Stimulated activated naive CD8-positive, alpha-beta T cell treated with anti-CD3 and anti-CD28 coated beads, Interleukin-15, Interleukin-2, amounts not matched to agents 100 U/mL and 50 U/mL, for 24 hours (primary cell): ENCODE measurements at places on chromosomes 2 and 18.

- no peak for DNase-seq
These were observed 30.4 kb downstream of the CYTIP start for GRCh38 chr2:157413326-157414035.

GRCh38 chr2:77479895-77480294 lies 42.3 kb downstream of the LRRTM4 start:
- DNase-seq = no peak

DNA sequence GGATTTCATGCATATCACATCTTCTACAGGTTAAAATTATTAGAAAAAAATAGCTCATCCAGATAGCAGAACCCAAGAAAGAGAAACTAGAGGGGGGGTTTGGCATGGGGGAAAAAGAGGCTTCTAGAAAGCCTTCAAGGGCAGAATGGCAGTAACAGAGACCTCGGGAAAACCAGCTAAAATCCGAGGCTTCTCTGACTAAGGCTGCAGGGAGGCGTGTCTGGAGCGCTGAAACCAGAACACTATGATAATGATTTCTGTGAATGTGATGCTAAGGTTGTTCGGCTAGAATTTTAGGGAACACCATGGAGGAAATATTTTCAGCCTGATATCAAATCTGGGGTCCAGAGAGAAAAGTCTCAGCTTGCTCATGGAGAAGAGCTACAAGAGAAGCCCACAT lies 73.0 kb downstream of the ATP8B1 start:
- no peak for DNase-seq

- DNase-seq = no peak
These were observed 5.3 kb upstream of the CERS6 start for GRCh38 chr2:168450732-168451131.

DNA sequence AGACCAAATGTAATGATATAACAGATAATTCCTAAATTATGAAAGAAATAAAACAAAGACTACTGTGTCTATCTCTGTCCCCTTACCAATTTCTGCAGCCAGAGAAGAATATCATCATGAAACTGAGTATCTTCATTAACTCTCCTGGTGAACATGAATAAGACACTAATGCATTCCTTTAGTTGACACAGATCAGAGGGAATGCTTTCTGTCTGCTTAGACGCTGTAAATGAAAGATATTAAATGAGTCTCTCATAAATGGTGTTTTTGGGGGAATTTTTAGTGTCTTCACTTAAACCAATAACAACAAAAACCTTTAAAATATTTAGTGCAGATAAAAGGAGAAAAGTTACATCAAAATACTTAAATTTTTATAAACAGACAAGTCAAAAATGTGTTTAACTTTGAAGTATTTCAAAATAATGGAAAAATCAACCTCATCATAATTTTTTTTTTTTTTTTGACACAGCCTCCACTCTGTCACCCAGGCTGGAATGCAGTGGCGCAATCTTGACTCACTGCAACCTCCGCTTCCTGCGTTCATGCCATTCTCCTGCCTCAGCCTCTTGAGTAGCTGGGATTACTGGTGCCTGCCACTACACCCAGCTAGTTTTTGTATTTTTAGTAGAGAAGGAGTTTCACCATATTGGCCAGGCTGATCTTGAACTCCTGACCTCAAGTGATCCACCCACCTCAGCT lies 16.0 kb downstream of the EPG5 start:
- DNase-seq = no peak

DNA sequence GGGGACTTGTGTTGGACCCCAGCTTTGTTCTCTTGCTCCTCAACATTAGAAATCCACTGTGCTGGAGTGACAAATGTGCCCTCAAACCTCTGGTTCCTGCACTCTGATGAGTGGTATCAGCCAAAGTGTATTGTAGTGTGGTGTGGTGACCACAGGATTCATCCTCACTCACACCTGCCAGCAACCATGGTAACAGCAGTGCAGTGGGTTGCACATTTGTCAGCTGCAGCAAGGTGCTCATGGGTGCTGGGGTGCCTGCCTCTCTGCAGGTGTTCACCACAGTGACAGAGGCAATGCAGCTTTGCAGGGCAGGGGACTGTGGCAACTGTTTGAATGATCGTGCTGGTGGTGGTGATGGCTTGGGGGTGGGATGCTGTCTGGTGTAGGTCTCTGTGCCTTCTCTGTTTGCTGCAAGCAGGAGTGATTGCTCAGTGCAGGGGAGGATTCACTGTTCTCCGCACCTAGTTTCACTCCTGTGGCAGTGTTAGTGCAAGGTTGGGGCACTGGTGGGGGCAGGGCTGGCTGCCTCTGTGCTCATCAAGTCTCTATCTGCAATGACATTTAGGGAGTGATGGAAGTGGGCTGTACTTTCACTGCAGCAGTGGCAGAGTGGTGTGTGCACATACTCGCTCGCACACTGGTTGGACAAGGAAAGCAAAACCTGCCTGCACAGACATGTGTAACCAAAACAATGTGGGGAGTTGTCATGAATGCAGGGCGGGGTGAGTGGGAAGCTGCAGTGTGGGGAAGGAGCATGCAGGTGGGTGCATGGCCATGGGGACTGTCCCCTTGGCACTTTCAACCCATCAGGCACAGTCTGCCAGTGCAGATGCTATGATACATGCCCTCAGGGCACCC lies 301.1 kb downstream of the PIK3C3 start:
- DNase-seq = no peak

DNA sequence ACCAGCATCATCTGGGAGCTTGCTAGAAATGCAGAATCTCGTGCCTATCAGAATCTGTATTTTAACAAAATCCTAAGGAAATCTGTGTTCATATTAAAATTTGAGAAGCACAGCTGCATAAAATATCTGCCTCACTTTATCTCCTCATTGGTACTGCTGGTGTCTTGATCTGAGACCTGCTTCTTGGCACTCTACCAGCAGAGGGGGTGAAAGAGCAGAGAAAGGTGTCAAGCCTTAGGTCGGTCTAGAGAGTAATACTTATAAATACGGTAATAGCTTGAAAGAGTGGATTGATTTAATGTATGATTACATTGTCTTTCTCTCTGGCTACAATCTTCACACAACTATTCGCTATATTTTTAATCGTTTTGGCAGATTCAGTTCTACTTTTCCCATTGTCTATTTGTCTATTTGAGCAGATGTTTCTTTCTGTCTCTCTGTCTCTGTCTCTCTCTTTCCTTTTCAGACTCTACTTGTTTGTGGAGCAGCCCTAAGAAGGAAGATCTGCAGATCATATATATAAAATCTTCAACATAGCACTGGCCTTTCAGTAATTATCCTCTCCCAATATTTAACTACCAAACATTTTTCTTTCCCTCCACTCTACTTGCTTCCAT lies 1.7 kb upstream of the GCG start:
- DNase-seq = peak; percentile 70

- DNase-seq = no peak
These were observed 36.7 kb downstream of the SLC9A4 start for GRCh38 chr2:102509749-102510148.

DNA sequence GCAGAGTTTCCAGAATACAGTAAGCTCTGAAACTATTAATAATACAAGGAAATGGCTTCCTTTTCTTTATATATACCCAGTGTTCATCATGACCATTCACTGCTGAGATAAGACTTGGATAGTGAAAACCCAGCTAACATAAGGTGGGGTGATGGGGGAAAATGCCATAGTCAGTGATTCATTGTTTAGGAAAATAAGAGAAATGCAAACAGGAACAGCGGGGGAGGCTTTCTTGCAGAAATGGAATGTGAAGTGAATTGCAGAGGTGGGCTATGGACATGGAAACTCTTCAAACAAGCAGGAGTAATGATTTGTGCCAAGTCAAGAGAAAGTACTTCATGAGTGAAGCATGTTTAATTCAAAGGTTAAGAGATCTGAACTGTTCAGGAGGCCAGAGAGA lies 519.4 kb downstream of the TDRD15 start:
- DNase-seq = no peak

DNA sequence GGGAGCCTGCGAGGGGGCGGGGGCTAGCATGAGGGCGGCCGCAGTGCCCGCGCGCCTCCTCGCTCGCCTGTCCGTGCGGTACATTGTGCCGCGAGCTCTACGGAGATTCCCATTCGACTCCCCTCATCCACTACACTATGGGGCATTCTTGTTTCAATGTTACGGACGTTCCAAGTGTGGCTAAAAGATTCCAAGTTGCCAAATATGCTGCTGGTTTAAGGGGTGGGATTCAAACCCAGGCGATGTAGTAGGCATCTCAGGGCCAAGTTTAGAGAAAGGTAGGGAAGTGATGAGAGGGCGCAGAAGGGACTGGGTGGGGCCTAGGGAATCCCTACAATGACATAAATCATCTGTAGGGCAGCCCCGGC lies 10.0 kb upstream of the CRYBA2 start:
- DNase-seq = no peak

- no peak for DNase-seq
These were observed 189.9 kb downstream of the NCKAP5 start for GRCh38 chr2:133378386-133378785.

DNA sequence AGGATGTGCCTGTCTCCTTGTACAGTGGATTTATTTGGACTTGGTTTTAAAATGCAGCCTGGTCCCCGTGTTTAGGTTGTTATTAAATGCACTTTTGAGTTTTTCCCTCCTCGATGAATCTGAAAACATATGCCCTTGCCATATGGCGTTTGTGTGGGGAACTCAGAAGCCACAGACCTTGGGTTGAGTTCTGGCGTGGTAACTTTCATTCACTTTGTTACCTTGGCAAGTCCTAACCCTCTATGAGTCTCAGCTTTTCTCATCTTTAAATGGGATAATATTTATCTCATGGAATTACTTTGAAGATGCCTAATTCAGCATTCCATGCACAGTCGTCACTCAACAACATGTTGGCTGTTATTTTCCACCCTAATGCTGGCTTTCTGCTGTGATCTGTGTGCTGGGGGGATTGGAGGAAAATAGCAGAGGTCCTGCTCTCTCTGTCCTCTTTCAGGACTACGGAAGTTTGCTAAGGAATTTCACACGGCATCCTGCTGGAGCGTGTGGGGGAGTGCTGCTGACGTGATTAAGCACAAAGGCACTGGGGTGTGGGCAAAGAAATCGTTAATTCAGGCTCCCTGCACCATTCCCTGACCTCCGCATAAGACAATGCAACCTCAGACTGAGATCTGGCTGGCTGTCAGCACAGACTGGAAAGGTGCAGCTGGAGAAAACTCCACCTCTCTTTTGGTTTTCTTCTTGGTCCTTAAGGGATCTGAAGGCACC lies 61.7 kb downstream of the LDLRAD4 start:
- DNase-seq = no peak

DNA sequence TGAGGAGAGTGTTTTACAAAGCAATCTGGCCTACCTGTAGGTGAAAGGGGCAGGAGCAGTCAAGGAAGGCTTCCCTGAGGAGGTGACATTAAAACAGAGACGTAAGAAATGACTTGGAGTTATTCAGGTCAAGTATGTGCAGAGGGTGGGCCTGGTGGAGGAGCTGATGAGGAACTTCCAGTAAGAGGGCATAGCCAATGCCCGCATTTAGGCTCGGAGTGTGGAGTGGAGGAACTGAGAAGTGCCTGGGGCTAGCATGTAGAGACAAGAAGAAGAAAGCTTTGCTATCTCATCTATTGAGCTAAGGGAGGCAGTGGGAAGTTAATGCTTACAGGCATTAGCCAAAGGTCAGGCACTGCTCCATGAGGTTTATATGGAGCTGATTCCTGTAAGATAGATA lies 312.2 kb downstream of the ZNF521 start:
- no peak for DNase-seq

DNA sequence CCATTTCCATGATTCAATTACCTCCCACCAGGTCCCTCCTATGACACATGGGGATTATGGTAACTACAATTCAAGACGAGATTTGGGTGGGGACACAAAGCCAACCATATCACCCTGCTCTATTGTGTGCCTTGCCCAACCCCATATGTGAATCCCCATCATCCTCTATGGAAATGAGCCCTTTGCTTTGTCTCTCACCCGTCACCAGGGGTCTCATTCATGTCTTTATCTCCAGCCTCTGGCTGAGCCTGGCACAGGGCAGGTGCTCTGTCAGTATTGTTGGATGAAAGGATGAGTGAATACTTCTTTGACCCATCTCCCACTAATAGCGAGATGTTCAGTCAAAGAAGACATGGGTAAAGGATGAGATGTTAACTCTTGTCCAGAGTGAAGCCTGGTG lies 116.6 kb upstream of the LGALSL start:
- no peak for DNase-seq

- no peak for DNase-seq
These were observed 150.2 kb upstream of the NFATC1 start for GRCh38 chr18:79245517-79246001.

DNA sequence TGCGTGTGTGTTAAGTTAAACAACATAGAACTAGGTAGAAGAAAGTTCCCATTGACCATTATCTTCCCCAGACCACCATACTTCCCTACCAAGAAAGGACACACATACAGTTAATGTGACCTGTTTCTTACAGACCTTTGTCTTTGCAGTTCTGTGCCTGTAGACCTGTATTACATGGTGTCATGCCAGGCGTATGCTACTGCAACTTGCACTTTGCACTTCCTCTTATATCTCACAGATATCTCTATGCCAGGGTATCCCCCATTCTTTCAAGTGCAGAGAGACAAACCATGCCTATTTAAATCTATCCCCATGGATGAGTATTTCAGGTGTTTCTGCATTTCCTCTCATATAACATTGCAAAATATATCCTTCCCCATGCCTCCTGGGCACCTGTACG lies 136.8 kb upstream of the PKDCC start:
- no peak for DNase-seq

GRCh38 chr2:9139491-9140443 lies 66.8 kb upstream of the ASAP2 start:
- DNase-seq = peak; percentile 82

- no peak for DNase-seq
These were observed 13.1 kb upstream of the TMEM185B start for GRCh38 chr2:120236316-120236715.

DNA sequence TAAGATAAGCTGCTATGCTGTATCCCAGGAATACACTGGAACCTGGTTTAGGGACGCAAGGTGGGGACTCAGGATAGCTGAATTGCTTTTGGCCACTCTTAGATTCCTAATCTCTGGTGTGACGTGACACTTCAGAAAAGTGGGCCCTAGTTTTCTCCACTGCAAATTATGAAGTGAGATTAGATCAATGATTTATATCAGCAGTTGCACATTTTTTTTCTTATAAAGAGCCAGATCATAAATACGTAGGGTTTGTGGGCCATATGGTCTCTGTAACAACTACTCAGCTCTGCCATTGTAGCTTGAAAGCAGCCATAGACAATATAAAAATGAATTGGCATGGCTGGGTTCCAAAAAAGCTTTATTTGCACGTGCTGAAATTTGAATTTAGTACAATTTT lies 85.4 kb upstream of the CPO start:
- DNase-seq = no peak

DNA sequence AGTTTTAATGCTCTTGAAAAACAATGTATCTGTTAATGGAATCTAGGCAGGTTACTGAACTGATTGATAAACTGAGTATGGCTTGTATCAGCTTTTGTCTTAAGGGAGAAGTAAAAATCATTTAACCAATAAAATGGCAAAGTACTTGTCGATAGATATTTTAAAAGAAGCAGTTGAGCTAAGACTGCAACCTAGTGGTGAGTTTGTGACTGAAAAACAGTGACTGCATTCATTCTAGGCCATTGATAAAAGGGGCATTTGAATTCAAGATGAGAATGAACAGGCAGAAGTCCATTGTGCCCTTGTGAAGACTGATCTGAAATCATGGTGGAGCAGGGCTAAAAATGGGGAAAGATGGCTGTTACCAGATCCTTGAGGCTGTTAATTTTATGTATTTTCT lies 59.4 kb upstream of the MSTN start:
- no peak for DNase-seq

- no peak for DNase-seq
These were observed 16.2 kb downstream of the SERPINB4 start for GRCh38 chr18:63627819-63628218.

GRCh38 chr2:60936757-60937156 lies 55.4 kb downstream of the REL start:
- no peak for DNase-seq
